Right atrium auricular region (tissue), 2 donors: ENCODE measurements at places on chromosomes 16 and 17. TPM values are rescaled to one million over a fixed set of nuclear protein-coding genes. Genes with fewer than 3 reads are reported as not detected.

RFFL gene
- 12.2 TPM for total RNA-seq

C17orf50 gene
- not detected for total RNA-seq

ZNF19 gene
- 2.5 TPM for total RNA-seq

PGP gene
- 15.5 TPM for total RNA-seq

MFAP4 gene
- total RNA-seq = 78.5 TPM

PIK3R6 gene
- total RNA-seq = 0.51 TPM
